Mesenteric fat pad (tissue), 1 donor: ENCODE measurements at places on chromosomes 2 and 18. TPM values are rescaled to one million over a fixed set of nuclear protein-coding genes. Genes with fewer than 3 reads are reported as not detected.

- DNase-seq = no peak
Measured at GRCh38 chr18:32289483-32290075, 99.7 kb downstream of the MEP1B start.

GRCh38 chr2:239674101-239674980 is 273.5 kb upstream of the HDAC4 start:
- DNase-seq = peak; percentile 71

DNA sequence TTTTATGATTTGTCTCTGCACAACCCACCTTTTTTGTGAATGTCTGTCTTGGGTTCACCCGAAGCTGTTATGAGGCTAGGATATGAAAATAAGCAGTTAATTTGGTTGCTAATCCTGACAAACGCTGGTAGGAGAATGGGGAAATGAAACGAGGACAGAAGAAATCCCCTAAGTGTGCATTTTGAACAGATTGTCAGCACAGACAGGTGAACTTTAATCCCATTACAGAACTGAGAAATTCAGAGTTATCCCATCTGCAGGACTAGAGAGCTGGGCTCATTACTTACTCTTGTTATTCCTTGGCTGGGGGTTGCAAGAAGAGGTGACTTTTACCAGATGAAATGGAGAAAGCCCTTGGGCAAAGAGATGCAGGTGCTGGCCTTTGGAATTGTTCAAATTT is 123.3 kb upstream of the NYAP2 start:
- no peak for DNase-seq

The PRKAG3 gene
- total RNA-seq = not detected
